ENCODE measurements at places on chromosomes 1 and 21. TPM values are rescaled to one million over a fixed set of nuclear protein-coding genes. Genes with fewer than 3 reads are reported as not detected.

DNA sequence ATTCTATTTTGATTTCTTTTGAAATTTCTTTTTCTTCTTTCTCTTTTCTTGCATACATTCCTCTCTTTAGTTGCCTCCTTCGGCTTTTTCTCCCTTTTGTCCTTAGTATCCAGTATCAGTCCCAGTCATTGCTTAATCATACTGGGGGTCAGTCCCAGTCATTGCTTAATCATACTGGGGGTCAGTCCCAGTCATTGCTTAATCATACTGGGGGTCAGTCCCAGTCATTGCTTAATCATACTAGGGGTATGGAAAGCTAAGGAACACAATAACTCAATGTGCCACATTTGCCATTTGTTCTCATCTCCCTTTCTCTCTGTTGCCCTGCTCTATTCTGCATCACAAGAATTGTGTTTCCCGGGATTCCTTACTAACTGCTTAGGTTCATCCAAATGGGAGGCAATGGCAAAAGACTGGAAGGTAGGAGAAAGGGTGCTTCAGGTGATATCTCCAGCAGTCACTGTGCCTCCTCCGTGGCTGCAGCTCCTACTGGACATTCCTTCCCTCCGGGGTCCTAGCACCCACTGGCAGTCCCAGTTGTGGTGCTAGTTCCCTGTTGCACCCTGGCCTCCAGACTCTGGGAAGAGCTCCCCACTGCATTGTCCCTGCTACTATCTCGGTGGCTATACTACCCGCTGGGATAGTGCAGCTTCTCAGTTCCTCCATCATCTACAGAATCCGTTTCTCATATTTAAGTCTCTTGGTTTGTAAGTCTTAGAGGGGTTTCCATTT, 32.6 kb upstream of the LAMC1 start:
- DNase-seq = peak; percentile 75

RPTN gene
- not detected for total RNA-seq

- DNase-seq = peak; percentile 39
Measured at GRCh38 chr1:241485554-241485992, 34.0 kb downstream of the FH start.

GRCh38 chr1:211551638-211552460, 27.1 kb downstream of the SLC30A1 start:
- DNase-seq = peak; percentile 90

GRCh38 chr21:45262616-45263015, 25.1 kb downstream of the POFUT2 start:
- no peak for DNase-seq

GRCh38 chr1:116299248-116299647, 73.8 kb upstream of the ATP1A1 start:
- no peak for DNase-seq

DNA sequence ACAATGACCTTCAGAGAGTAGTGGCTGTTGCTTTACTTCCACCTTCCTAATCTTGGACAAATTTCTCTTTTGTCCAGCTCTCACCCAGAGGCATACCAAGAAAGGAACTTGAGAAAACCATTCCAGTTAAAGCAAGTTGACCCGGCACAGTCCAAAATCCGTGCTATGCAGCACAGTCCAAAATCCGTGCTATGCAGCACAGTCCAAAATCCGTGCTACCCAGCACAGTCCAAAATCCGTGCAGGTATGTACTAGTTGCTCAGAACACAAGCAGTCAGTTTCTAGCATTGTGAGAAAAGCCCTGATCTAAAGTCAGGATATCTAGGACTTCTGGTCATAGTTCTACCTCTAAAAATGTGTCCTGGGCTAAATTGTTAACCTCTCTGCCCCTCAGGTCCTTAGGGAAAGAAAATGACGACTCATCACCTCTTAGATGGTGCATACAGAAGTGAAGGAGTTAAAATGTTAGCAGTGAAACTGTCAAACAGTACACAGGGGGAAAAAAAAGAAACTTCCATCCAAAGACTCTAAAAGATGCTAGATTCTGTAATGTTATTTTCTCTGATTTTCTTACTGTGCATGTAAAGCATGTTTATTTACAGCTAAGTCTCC, 40.3 kb upstream of the ENAH start:
- no peak for DNase-seq

DNA sequence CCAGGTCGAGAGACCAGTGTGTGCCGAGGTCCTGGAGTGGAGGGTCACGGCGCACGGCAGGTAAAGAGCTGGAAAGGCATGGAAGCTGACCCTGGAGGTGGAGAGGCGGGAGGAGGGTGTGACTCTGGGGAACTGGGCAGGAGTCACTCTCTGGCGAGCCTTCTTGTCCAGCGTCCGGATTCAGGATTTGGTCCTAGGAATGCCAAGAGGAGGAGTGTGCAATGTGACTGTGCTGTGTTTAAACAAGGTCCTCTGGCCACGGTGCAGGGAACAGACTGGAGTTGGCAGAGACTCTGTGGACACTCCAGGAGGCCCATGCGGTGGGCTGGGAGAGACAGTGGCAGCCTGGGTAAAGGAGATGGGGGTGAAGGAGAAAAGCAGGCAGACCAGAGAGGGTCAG, 64.2 kb upstream of the CASZ1 start:
- no peak for DNase-seq

DNA sequence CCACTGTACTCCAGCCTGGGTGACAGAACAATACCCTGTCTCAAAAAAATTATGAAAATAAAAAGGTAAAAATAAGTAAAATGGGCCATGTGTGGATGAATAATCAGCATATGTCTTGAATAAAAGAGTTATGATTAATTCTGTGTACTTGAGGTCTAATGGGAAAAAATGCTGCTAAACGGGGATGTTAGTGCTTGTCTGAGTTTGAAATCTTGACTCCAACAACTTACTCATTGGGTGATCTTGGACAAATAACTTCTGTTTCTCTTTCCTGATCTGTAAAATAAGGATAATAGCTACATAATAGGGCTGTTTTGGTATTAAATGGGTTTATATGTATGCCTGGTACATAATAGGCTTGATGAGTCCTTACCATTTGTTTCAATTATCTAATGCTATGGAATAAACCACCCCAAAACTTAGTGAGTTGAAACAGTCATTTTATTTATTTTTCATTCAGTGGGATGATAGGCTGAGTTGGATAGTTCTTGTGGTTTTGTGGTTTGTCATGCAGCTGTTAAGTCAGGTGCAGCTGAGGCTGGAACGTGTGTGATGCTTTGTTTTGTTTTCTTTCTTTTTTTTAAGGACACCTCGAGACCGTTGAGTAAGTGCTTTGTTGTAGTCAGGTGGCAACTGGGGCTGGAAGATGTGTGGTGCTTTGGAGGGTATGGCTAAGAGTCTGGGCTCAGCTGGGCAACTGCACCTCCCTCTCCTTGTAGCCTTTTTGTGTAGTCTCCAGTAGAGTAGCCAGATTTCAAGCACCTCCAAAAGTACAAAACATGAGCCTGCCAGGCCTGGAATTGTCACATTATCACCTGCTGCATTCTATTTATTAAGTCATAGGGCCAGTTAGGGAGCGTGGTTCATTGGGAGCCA, 4.9 kb downstream of the MDM4 start:
- peak; percentile 93 for DNase-seq

DNA sequence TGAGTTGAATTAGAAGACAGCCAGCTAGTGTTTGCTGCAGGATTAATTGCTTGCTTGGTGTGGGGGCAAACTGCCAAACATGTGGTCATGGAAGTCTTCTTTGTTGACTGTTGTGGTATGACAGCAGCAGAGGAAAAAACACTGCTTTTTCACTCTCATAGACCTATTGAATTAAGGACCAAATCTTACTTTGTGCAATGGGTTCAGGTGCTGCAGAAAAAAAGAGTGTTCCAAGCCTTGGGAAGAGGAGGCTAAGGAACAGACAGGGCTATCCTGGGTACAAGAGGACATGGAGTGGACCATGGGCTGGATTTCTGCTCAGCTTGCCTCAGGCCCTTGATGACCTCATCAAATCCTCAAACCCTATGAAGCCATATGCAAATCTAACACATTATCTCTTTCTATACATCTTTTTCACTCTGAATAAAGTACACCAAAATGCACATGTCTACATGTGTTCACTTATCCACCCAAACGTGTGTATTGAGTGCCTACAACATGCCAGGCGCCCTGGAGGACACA, 61.5 kb downstream of the SIPA1L2 start:
- no peak for DNase-seq

CFHR5 gene
- not detected for total RNA-seq

- no peak for DNase-seq
Measured at GRCh38 chr1:236808005-236808404, 12.9 kb downstream of the MTR start.

- DNase-seq = no peak
Measured at GRCh38 chr1:67942274-67942673, 108.2 kb downstream of the DIRAS3 start.

ZFP69B gene
- total RNA-seq = 4.0 TPM

- DNase-seq = no peak
Measured at GRCh38 chr1:32005522-32005921, 8.1 kb upstream of the KHDRBS1 start.

GRCh38 chr1:63886340-63886739, 112.5 kb downstream of the ROR1 start:
- no peak for DNase-seq

Measured in HT1080 (cell line).